ENCODE measurements at places on chromosomes 5 and 9.
A peak's percentile ranks its signal among the peaks of the same experiment; 100 is the strongest.

DNA sequence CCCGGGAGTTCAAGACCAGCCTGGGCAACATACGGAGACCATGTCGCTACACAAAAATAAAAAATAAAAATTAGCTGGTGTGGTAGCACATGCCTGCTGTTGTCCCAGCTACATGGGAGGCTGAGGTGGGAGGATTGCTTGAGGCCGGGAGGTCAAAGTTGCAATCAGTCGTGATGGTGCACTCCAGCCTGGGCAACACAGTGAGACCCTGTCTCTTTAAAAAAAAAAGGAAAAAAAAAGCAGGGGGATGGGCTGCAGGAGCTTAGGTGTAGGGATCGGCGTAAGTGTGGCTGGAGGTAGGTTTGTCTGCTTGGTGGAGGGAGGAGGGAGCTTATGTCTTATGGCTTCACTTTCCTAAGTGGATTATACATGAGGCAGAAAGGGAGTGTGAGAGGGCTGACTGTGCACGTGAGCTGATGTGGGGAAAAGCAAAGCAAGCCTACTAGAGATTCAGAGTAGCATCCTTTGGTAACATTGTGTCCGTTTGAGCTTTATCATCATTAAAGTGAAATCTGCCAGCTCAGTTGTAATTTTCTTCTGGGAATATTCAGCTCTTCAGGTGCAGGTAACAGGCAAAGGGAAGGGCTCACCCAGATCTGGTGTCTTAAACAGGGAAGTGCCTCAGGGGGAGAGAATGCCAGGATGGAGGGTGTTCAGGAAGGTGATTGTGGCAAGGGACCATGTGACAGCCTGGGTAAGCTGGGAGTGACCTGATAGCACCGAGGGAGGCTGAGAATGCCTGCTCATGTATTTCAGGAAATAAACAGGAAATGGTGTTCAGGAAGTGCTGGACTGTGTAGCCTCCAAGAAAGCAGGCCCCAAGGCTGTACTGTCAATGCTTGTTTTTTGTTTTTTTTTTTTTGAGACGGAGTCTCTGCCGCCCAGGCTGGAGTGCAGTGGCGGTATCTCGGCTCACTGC is 17.6 kb upstream of the SETX start:
- no peak for DNase-seq

DNA sequence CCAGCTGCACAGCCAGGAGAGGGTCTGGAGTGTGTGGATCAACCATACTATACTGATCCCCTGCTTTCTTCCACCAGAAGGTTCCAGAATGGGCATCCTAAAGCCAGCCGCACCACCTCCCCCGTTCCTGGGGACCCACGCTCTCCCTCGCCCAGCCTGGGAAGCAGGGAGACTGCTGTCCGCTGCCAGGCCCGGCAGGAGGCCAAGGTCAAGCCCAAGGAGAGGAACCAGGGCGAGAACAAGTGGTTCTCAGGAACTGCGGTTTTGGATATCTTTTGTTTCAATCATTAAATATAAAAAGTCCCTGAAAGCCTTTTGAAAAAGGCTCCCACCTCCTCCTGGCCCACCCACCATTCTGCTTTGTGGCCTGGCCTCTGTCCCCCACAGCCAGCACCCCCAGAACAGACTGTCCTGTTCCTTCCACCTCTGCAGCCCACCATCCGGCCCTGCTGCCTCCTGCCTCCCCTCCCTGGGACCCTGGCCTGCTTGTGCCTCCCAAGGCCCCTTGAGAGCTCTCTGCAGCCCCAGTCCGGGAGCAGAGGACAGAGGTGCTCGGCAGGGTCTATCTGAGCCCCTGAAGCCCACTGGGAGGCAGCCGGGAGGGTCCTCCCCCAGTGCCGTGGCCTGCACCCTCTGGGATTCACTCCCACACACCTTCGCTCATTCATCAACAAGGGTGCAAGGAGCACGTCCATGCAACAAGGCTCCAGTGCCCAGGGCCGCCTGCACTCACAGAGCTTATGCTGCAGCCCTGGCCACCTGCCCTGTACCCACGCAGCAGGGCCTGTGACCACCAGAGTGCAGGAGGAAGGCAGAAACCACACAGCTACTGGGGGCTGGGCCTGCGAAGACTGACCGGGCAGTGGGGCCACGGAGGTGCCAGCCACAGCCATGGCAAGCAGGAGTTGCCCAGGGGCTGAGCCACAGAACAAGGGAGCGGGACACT is 614 bp upstream of the LCN6 start:
- no peak for DNase-seq

DNA sequence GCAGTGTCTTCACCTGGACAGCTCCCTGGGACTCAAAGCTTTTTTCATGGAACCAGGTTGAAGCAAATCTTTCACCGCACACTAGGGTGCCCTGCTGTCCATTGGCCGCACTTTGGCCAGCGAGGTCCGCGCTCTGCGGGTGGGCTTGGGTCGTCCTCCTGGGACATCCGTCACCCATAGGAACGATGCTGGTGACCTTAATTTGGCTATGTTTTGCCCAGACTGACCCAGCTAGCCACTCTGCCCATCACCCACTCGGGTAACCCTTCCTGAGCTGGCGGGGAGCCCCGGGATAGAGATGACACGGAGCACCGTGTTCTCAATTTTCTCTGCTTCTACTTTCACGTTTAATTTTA is 25.9 kb downstream of the ZDHHC11B start:
- no peak for DNase-seq

DNA sequence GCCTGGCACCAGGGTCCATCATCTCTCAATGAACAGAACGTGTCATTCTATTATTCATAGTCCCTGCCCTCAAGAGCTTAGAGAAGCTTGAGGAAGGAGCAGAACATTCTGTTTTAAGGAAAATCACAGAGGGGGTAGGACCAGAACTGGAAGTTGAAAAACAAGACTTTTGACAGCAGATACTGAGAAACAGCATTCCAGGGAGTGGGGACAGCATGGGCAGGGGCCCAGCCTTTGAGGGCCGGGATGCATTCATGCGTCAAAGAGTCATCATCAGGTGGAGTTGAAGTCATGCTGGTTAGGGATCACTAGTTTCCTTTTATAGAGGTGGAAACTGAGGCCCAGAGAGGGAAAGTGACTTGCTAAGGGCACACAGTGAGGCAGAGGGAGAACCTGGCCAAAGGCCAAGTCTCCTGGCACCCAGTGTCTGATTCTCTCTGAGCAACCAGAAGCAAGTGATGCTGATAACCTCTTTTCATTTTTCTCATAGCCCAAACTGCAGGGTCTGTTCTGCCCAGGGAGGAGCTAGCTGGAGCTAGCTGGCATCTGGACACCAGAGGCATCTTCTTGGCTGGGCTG is 41.5 kb upstream of the STXBP1 start:
- peak; percentile 61 for DNase-seq

GRCh38 chr5:11261241-11261640 is 500.2 kb upstream of the DAP start:
- peak; percentile 86 for DNase-seq

DNA sequence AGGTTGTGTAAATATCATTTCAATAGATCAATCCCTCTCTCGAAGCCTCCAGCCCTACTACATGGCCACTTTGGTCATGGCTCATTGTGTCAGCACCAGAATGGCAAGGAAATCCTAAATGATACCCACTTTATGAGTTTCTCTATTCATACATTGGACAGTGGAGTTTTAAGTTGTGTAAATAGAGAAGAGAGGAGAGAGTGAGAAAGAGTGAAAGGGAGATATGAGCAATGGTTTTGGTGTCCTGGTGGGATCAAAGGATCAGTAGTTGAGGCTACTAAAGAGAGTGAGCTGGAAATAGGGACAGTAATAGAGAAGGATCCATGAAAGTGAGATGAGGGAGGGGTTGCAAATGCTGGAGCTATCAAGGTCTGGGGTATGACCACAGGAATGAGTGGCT is 31.5 kb upstream of the GZMA start:
- DNase-seq = no peak

GRCh38 chr9:20997503-20998076 is 33.9 kb downstream of the HACD4 start:
- no peak for DNase-seq

DNA sequence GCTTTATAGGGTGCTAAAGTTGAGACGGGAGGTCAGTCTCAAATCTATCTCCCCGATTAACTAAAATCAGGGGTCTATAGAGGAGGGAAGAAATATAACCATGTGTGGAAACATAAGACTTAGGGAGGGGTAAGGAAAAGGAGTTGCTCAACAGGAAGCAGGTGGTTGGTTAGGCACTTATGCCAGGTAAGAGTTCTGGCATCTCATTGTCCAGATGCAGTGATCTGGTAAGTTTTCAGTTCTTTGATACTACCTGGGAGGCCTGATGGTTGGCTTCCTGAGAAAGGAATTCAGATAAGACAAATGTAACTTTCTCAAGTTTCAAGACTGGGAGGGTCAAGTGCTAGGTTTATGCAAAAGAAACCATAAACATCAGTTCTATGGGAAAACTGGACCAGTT is 47.7 kb downstream of the CERT1 start:
- no peak for DNase-seq

- DNase-seq = no peak
Observed at GRCh38 chr9:90000925-90001324, 396.1 kb downstream of the GADD45G start.

GRCh38 chr9:89919171-89919681 is 314.4 kb downstream of the GADD45G start:
- DNase-seq = no peak

- DNase-seq = peak; percentile 30
Observed at GRCh38 chr5:159864885-159865691, 51.2 kb upstream of the ADRA1B start.

DNA sequence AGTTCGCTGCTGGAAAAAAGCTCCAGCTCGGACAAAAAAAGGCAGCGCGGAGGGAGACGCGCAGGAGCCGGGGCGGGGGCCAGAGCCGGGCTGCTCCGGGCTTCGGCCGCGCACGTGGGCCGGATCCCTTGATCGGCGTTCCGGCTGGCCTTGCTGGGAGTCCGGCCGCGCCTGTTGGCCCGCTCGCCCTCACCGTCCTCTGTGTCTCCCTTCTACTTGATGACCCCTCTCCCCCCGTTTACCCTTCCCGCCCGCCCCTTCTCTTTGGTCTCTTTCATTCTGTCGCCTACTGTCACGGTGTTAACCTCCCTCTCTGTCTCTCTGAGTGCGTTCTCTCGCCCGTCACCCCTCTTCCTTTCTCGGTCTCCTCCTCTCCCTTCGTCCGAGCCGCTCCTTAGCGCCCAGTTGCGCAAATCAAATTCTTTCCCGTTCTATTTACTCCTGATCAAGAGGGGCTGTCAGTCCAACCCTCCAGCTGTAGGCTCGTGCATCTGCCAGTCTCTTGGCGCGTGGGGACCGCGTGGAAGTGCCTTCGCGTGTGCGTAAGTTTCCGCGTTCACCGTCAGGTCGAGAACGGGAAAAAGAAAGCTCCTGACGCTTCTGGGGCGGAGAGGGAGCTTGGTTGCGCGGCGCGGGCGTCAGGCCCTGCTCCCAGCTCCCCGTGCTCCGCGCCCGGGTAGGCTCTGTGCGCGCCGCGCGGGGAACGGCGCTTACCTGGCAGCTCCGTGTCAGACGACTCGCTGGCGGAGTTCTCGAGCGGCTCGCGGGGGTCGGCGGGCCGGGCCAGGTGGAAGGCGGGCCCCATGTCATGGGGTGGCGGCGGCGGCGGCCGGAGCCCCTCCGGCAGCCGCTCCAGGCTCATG is 798 bp downstream of the PITX1 start:
- no peak for DNase-seq

GRCh38 chr5:115337882-115338281 is 41.4 kb upstream of the CCDC112 start:
- DNase-seq = no peak
